GM23338 (cell line): ENCODE measurements at places on chromosomes 3 and 15. TPM values are rescaled to one million over a fixed set of nuclear protein-coding genes. Genes with fewer than 3 reads are reported as not detected.
A peak's percentile ranks its signal among the peaks of the same experiment; 100 is the strongest.

DNA sequence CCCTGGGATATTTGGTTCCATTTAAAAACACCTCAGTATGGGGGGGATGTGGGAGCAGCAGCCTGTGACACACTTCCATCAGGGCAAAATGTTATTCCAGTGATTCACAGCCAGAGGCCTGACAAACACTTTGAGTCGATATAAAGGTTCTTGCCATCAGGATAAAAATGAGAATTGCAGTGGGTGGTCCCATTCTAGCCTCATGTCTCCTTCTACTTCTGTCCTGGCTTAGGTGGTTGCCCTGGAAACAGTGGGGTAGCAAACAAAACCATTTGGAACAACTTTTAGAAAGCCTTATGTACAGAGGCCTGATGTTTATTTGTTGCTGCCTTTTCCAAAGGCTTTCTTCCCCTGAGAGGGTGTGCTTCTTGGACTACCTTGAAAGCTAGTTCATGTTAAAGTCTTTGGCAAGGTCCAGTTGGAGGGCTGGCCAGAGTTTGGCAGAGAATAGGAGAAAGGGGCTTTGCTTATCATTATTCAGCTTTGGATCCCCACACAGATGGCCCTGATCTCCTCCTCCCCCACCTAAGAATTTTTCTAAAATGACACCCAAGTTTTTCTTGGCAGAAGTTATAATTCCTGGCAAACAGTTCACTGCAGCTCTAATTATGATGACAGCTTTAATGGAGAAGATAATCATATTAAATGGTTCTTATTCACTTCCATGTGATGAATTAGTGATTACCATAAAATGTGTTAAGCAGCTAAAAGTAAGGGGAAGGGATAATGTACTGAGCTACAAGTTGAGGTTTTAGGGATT lies 84.2 kb upstream of the ZNF280D start:
- DNase-seq, result peak; percentile 22

- DNase-seq, result peak; percentile 21
Measured at GRCh38 chr3:31275038-31275572, 257.6 kb upstream of the STT3B start.

- no peak for DNase-seq
Measured at GRCh38 chr3:21835264-21835663, 84.3 kb upstream of the ZNF385D start.

- no peak for DNase-seq
Measured at GRCh38 chr3:142450881-142451280, 3.0 kb upstream of the XRN1 start.

DNA sequence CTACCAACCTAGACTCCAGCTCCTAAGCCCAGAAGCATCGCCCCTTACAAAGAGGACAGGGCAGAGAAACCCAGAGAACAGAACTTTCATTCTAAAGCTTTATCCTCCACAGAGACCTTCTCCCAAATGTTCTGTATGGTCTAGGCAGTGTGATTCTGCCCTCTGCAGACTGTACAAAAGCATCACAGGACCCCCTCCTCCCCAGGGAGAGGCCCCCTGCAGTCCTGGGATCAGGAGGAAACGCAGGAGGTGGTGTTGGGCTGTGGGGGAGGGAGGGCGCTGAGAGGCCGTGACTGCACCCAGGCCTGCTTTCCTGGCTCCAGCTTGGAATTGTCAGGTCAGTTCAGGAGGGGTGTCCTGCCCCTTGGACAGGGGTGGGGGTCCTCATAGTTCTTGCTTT lies 101.3 kb downstream of the DGKG start:
- no peak for DNase-seq

GRCh38 chr15:72774696-72775383 lies 8.7 kb downstream of the ADPGK start:
- no peak for DNase-seq

GRCh38 chr3:69105320-69105719 lies 17.1 kb downstream of the LMOD3 start:
- DNase-seq, result no peak

DNA sequence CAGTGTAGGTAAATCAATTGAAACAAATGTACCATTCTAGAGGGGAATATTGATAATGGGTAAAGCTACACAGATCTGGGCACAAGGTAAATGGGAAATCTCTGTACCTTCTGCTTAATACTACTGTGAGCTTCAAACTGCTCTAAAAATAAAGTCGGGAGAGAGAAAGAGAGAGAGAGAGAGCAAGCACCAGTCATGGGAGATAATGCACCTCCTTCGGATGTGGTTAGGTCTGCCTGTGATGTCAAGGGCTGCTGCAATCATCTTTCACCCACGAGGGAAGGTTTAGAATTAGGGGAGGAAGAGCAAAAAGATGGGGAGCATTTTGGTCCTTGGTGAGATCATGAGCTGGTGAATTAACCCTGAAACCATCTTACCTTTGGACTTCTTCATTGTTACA lies 219.1 kb downstream of the ZNF385D start:
- no peak for DNase-seq

DNA sequence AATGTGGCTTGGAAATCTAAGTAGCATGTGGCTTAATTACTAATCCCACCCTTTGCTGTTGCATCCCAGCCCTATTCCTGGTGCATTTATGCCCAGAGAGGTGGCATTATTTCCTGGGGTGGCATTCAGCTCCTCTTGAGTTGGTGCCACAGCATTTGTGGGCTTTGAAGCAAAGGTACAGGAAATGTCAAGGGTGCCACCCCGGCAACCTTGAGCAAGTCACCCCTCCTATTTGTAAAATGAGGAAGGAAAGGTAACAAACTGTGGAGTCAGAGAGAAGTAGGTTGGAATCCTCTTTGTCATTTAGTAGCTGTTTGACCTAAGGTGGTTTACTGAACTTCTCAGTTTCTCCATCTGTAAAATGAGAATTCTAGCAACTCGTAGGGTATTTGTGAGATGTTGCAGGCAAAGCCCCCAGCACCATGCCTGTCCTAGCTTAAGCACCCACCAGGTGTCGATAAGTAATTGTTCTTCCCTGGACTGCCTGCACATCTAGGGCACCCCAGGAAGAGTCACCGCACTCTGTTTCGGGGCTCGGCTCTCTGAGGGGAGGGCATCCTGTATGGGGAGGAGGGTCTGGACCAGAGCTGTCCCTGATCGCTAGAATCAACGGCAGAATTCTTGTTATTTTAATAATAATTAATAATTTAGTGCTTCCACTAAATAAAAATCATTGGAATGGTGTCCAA lies 17.1 kb downstream of the ISG20 start:
- DNase-seq, result no peak

DNA sequence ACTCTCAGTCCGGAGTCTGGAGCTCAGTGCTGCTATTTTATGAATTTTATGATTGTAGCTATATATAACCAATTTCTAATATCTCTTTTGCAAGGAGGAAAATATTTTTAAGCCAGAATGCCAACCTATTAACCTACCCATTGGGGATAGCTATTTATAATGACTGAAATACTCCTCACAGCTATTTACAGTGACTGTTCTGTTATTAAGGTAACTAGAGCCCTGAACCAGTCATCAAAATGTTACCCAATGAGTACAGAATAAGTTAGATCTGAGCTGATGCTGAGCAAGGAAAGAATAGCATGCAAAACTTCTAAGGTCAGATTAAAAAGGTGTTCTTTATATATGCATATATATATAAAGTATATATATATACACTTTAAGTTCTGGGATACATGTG lies 79.6 kb upstream of the PPP2R3A start:
- DNase-seq, result no peak

- DNase-seq, result no peak
Measured at GRCh38 chr15:40229956-40230355, 8.9 kb upstream of the PAK6 start.

- DNase-seq, result no peak
Measured at GRCh38 chr3:14962762-14963161, 15.4 kb downstream of the NR2C2 start.

DNA sequence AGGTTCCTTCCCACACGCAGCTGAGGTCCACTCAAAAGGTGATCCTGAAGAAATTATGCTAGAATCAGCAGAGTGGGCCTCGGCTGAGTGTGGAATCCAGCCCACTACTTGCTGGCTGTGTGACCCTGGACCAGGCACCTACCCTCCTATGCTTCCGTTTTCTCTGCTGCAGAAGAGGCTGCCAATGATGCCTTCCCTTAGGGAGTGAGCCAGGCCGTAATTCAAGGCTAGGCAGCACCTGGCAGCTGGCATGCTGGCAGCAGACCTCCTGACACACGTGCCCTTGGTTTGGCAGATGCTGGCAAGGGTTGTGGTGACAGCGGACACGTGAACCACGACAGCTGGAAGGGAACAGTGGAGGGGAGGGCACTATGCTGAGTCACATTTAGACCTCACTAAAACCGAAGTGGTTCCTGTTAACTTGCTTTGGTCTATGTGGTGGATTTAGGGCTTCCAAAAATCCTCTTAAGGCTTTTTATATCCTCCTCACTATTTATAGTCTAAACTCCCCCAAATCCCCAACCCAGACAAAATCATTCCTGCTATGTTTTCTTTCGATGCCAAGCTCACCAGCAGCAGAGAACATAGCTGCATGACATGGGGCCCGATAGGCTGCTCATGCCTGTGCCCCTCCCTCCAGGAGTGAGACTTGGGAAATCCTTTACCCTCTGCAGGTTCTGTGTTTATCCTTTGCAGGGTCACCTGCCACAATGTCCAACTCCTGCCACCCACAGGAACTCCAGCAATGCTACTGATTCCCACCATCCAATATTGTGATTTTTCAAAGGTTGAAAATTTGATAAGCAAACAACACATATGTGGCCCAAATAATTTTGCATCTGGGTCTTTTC lies 10.6 kb upstream of the PCSK6 start:
- no peak for DNase-seq

GRCh38 chr3:134956844-134957243 lies 161.8 kb downstream of the EPHB1 start:
- DNase-seq, result no peak

- no peak for DNase-seq
Measured at GRCh38 chr15:50238255-50238654, 27.3 kb downstream of the HDC start.

- DNase-seq, result no peak
Measured at GRCh38 chr15:64949383-64950186, 37.9 kb downstream of the ANKDD1A start.

GRCh38 chr3:129732200-129732876 lies 125.9 kb upstream of the PLXND1 start:
- peak; percentile 47 for DNase-seq

The SLC2A2 gene
- not detected in 2 replicates for total RNA-seq

The C3orf62 gene
- total RNA-seq, result 2.4 and 5.4 TPM in 2 replicates

The GPR27 gene
- total RNA-seq, result 11.3 and 11.8 TPM in 2 replicates

The MELTF gene
- total RNA-seq, result 5.2 and 5.4 TPM in 2 replicates

The RBM5 gene
- 111 and 130 TPM in 2 replicates for total RNA-seq

The IMPG2 gene
- not detected in 2 replicates for total RNA-seq
